Bladder microvascular endothelial cell (primary cell): ENCODE measurements at places on chromosomes 7 and 10. TPM values are rescaled to one million over a fixed set of nuclear protein-coding genes. Genes with fewer than 3 reads are reported as not detected.

Gene IL6
- total RNA-seq, result 0.38 and 2.1 TPM in 2 replicates

Gene PFKFB3
- total RNA-seq, result 8.3 and 29.1 TPM in 2 replicates

Gene C10orf62
- 0.06 TPM in 1 of 2 replicates, not detected in the other for total RNA-seq

Gene OR2A25
- total RNA-seq, result not detected in 2 replicates
